ENCODE measurements at places on chromosomes 6 and 20.

- peak; percentile 28 for DNase-seq
These were observed 93.8 kb upstream of the LY86 start for GRCh38 chr6:6494677-6495076.

- DNase-seq, result no peak
These were observed 13.4 kb downstream of the UBE2V1 start for GRCh38 chr20:50099565-50099991.

GRCh38 chr6:13226071-13226470 lies 102.3 kb downstream of the TBC1D7 start:
- no peak for DNase-seq

GRCh38 chr6:45991189-45991588 lies 24.5 kb downstream of the CLIC5 start:
- no peak for DNase-seq

GRCh38 chr20:37406010-37406998 lies 60.4 kb downstream of the SRC start:
- no peak for DNase-seq

GRCh38 chr6:64479134-64479533 lies 843.5 kb downstream of the PHF3 start:
- no peak for DNase-seq

DNA sequence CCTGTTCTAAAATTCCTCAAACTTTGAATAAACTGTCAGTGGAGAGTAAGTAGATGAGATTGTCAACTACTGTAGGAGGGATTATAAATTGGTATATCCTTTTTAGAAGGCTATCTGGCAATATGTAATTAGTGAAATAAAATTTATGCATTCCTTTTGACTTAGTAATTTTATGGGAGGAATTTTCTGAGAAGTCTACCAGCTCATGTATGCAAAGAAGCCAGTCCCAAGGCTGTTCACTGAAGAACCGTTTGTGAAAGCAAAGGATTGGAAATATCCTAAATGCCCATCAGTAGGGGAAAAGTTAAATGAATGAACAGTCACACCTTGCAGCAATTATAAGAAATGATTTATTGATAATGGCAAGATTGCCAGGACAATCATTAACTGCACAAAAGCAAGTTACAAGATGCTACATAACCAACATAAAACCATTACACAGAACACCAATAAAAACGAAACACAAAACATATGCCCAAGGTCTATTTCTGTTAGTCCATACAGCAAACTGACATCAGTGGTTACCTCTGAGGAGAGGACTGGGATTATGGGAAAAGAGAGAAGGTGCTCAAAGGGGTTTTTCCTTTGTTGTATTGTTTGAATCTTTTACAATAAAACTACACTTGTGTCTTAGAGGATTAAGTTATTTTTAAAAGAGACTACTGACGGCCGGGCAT lies 4.6 kb upstream of the DSTN start:
- DNase-seq, result no peak

- DNase-seq, result no peak
These were observed 328 bp downstream of the RRBP1 start for GRCh38 chr20:17681726-17682102.

- no peak for DNase-seq
These were observed 17.6 kb upstream of the RPS6KA2 start for GRCh38 chr6:166644681-166645080.

- no peak for DNase-seq
These were observed 8.5 kb downstream of the QRSL1 start for GRCh38 chr6:106637717-106638341.

GRCh38 chr6:149050160-149050559 lies 267.4 kb upstream of the TAB2 start:
- DNase-seq, result no peak

DNA sequence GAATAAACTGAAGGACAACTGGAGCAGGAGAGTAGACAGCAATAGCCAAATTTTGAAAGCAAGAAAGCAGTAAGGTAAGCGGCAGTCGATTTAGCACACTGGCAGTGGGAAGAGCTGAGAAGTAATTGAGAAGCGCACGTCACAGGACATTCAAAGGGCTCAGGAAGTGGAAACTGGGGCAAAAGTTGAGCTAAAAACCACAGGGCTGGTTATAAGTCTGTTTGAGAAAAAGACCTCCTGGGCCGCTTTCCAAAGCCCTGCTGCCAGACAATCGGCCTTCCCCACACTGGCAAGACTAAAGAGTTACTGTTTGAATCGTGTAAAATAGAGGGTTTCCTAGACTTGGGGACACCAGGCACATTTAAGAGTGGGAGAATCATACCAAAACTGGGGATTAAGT lies 161.4 kb downstream of the DNAH8 start:
- DNase-seq, result no peak

DNA sequence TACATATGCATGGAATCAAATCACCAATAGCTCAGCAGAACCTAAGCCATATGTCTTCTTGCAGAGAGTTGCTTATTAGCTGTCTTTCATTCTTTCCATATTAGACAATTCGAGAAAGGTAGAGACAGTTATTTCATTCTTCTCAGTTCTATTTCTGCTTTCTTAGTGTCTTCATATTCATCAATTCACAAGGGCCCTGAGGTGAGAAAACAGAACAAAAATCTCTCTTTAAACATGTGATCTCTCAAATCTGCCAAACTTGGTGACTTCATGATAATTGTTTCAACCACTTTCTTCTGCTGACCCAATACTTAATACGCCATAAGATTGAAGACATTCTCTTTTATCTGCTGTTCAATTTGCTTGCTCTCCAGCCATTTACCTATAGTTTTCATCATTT lies 229.7 kb upstream of the MARCKS start:
- no peak for DNase-seq

- no peak for DNase-seq
These were observed 39.3 kb upstream of the KHDC1 start for GRCh38 chr6:73302339-73302738.

- DNase-seq, result no peak
These were observed 7.5 kb downstream of the DEF6 start for GRCh38 chr6:35305117-35305516.

GRCh38 chr6:36733300-36733699 lies 35.7 kb downstream of the RAB44 start:
- DNase-seq, result no peak

DNA sequence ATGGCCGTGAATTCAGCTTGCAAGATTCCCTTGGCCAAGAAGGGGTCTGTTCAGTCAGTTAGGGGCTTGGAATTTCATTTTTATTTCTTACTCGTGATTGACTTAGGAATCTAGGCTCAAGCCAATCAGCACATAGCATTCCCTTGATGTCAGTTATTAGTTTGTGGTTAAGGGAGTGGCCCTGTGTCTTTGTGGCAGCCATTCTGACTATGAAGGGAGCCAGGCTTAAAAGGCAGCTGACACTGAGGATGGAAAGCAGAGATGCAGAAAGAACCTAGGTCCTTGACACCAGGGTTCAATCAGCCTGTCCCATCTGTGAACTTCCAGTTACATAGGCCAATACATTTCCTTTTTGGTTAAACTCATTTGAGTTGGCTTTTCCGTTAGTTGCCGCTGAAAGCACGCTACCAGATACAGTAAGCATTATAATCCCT lies 48.1 kb downstream of the MCUR1 start:
- DNase-seq, result peak; percentile 68

DNA sequence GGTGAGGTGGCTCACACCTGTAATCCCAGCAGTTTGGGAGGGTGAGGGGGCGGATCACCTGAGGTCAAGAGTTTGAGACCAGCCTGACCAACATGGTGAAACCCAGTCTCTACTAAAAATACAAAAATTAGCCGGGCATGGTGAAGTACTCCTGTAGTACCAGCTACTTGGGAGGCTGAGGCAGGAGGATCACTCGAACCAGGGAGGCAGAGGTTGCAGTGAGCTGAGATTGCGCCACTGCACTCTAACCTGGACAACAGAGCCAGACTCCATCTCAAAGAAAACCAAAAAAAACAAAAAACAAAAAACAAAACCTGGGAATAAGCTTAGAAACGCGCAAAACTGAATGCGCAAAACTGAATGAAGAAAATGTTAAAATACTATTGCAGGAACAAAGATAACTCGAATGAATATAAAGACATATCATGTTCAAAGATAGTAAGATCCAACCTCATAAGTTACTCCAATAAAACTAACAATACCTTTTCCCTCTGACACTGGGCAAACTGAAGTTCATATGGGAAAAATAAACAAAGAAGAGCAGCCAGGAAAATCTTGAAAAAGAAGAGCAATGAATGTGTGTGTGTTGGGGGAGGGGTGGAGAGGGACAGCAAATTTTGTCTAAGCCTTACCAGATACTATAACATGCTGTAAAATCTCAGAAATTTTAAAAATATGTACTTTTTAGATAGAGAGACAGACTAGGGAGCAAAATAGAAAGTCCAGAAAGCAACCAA lies 101.0 kb upstream of the BEND3 start:
- no peak for DNase-seq
